ENCODE measurements at places on chromosomes 2 and 18.
A peak's percentile ranks its signal among the peaks of the same experiment; 100 is the strongest.

GRCh38 chr2:154443919-154444318 is 254.6 kb upstream of the KCNJ3 start:
- DNase-seq = no peak

- DNase-seq = peak; percentile 72
Observed at GRCh38 chr2:61017556-61018317, at the start of the genes PEX13 and PUS10. TSS of gene PEX13 (plus strand) at chr2:61017720. CDS start at chr2:61017760, 40 bp downstream. TSS of gene PUS10 (minus strand) at chr2:61018255. CDS start at chr2:61011890, 6,365 bp downstream.

GRCh38 chr2:38659115-38659514 is 6.8 kb upstream of the GALM start:
- no peak for DNase-seq

DNA sequence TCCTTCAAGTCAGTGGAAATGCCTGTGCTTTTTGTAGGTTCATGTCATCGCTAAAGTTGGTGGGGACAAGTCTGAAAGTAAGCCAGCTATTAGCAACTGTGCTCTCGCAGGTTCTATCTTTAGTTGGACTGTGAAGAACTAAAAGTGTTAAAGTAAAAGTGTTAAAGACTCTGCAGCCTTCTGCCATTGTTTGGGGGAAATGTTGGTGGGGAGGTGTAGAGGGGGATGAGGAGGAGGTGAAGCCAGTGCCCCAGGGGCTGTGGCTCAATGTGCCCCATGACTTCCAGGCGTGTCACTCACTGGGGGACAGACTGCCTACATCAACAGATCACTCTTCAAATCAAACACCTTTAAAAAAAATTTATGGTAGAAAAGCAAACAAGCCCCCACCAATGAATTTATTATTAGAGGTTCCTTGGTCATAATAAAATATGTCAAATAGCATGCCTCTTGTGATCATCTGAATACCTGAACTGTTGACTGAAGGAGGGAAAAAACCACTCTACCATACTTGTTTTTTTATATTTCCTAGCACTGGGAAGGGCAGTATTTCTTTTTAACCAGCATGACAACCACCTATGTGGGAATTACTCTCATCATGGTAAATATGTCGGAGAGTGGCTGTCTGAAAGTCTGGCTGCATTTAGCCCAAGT is 19.3 kb downstream of the TGFA start:
- no peak for DNase-seq

GRCh38 chr2:46462936-46463335 is 16.4 kb upstream of the TMEM247 start:
- DNase-seq = no peak

GRCh38 chr2:37669446-37669845 is 2.0 kb downstream of the CDC42EP3 start:
- DNase-seq = no peak

- DNase-seq = no peak
Observed at GRCh38 chr2:235513984-235514626, 20.3 kb downstream of the AGAP1 start.

DNA sequence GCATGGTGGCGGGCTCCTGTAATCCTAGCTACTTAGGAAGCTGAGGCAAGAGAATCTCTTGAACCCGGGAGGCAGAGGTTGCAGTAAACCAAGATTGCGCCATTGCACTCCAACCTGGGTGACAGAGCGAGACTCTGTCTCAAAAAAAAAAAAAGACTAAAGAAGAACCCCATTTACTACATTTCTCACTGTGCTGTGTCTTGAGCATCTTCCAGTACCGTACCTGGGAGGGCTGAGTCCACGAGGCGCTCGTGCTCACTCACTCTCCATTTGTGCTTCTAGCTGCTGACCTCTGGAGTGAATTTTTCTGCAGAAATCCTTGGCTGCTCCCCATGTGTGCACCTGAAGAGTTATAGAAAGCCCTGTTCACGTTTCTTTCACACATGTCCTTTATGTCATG is 204.8 kb downstream of the LDLRAD4 start:
- DNase-seq = no peak

- DNase-seq = no peak
Observed at GRCh38 chr2:127410871-127411652, 7.2 kb upstream of the PROC start.

GRCh38 chr18:59954755-59955156 is 55.0 kb downstream of the PMAIP1 start:
- DNase-seq = no peak

DNA sequence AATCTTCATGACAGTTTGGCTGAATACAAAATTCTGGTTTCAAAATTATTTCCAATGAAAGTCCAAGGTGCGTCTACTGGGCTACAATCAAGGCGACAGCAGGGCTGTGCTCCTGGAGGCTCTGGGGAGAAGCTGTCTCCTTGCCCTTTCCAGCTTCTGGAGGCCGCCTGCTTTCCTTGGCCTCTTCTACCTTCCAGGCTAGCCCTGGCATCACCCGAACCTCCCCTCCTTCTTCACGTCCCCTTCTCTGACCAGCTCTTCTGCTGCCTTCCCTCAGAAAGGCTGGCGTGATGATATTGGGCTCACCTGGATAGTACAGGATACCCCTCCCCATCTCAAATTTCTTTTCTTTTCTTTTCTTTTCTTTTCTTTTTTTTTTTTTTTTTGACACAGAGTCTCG is 115.5 kb downstream of the KCNF1 start:
- no peak for DNase-seq

- DNase-seq = no peak
Observed at GRCh38 chr18:51739044-51739666, 541.7 kb upstream of the MEX3C start.

DNA sequence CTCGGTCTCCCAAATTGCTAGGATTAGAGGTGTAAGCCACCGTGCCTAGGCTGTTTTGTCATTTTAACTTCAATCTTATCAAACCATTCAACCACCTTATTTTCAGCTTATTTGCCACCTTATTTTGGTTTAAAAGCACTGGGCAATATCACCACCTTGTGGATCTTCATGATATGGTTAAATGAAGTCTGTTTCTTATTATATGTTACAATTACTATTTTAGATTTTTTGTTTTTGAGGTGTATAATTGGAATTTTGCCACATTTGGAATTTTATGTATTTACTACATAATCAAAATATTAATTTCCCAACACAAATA is 43.8 kb upstream of the SCN9A start:
- DNase-seq = no peak

DNA sequence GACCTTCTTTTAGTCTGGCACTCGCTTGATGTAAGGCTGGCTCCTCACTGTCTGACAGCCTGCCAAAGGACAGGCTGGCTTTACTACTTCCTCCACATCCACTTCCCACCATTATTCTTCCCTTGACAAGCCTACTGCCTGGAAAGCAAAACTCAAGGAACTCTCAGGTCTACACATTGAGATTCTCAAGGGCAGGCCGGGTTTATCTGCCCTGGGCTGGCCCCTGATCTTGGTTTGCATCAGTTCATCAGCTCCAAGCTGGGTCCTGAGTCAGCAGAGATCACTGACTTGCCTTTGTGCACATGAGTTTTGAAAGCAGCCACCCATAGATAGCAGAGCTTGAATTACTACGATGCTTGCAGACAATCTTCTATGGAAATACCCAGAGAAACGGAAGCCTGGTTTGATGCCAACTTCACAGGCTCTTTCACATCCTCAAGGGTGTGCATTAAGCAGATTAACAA is 53.9 kb downstream of the KCTD18 start:
- DNase-seq = peak; percentile 22

GRCh38 chr2:2505604-2506003 is 174.5 kb upstream of the MYT1L start:
- no peak for DNase-seq

DNA sequence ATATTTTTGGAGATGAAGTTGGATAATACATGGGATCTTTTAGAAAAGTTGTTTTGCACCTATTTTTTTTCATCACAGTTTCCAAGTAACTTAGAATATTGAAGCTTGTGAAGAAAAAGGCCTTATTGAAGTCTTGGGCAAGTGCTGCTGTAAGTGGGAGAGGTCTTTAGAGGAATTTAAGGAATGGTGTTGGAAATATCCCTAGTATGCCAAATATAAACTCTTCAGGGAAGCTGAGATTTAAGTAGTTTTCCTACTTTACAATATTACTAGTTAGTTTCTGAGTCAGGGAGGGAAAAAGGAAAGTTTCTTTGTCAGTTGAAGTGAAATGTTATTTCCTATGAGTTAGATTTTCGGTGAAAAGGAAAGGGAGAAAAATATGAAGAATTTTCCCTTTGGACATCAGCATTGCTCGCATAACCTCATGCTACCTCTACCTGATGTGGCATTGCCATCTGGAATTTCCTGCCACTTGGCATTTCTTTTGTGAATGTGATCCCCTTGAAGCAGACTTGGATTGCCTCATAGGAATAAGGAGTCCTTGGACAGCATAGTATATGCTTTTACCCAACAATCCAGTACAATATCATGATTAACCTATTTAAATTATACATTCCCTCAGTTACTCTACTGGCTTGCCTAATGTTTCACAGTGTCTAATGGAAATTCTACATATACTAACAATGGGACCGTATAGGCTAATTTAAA is 12.1 kb downstream of the PLEKHH2 start:
- no peak for DNase-seq

DNA sequence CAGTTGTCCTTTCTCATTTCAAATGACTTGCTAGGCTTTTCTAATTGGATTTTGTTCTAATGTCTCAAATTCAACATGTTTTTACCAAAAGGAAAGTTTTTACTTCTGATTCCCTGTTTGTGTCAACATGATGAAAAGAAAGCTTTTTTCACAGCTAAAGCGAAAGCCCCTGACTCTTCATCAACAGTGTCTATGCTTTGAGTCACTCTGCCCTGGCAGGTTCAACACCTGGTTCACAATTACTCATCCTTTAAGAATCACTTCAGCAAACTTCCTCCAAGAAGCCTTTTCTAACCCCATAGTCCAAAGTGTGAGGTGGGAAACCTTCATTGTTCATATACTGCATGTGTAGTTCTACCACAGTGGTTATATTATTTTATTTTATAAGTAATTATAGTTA is 7.6 kb upstream of the DSG2 start:
- DNase-seq = no peak

DNA sequence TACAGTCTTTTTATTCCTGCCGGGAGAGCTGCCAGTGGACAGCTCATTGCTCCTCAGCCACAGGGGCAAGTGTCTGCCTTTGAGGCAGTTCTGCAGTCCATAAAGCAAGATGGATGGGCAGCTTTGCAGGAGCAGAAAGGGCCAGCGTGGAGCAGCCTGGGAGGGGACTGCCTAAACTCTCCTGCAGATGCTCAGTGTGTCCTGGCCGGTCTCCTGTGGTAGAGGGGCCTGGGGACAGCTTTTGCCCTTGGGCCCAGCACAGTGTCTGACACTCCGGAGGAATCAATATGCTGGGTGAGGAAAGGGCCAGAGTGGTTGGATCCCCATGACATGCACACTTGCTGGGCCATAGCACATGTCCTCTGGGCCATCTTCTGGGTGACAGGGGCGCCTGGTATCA is 65.7 kb upstream of the DAPL1 start:
- DNase-seq = no peak

- DNase-seq = no peak
Observed at GRCh38 chr2:218709908-218710307, 727 bp upstream of the TTLL4 start.

- no peak for DNase-seq
Observed at GRCh38 chr2:171798156-171798820, 95.8 kb downstream of the SLC25A12 start.

DNA sequence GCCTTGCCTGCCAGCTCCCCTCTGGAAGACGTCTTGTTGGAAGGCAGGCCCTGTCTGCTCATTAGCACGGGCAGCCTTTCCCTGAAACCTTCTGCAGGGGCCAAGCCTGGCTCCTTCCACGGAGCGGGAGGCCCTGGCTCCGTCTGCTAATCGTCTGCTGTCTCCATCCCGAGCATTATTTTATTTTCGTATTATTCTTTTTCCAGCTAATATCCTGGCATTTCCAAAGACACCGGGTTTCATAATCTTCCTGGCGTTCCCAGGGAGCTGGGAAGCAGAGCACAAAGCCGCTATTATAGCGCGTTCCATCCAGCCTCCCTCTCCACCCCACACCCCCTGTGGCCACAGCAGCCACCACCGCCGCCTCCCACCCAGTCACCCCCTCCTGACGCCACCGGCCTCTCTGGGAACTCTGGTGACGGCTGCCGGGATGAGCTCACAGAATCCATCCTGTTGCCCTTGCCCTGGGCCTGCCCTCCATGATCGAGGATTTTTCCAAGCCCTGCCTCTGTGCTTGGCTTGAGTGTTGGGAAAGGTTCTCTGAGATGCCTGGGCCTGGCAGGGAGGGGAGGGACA is 125.5 kb downstream of the DYSF start:
- DNase-seq = no peak

DNA sequence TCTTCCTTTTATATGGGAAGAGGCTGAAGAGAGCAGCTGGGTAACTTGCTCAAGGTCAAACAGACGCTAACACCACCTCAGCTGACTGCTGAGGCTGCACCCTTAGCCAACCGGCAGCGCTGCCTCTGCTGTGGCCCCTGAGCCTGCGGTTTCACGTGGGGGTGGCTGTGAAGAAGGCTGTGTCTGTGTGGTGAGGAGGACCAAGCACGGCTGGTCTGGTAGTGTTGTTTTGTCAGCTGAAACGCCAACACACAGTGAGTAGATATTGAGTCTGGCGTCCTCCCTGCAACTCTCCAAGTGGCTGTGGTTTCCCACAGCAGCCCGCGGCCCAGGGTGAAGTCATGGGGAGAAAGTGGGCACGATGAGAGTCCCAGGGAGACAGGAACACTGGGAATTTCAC is 69.6 kb downstream of the THNSL2 start:
- no peak for DNase-seq

DNA sequence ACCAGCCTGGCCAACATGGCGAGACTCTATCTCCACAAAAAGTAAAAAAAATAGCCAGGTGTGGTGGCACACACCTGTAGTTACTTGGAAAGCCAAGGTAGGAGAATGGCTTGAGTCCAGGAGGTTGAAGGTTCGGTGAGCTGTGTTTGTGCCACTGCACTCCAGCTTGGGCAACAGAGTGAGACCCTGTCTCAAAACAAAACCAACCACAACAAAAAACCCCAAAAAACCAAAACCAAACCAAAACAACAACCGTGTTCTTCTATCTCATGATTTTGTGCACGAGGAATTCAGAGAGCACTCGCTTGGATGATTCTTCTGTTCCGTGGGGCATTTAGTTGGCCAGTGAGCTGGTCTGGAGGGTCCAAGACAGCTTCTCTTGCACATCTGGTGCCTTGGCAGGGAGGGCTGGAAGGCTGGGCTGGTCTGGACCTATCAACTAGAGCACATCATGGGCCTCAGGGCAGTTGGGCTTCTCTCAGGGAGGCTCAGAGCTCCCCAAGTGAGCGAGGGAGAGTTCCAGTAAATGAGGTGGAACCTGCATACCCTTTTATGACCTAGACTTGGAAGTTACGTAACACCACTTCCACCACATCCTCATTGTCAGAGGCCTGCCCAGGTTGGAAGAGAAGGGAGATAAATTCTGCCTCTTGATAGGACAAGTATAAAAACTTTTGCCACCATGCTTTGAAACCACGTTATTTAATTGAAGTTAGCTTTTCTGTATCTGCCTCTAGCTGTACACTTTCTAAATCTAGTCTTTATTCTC is 25.2 kb downstream of the SIX2 start:
- no peak for DNase-seq

GRCh38 chr2:171169839-171170238 is 9.1 kb upstream of the TLK1 start:
- no peak for DNase-seq

- no peak for DNase-seq
Observed at GRCh38 chr2:212709280-212709679, 170.7 kb upstream of the ERBB4 start.
